Panc1 (cell line): ENCODE measurements at places on chromosomes 7 and 10. TPM values are rescaled to one million over a fixed set of nuclear protein-coding genes. Genes with fewer than 3 reads are reported as not detected.

The MSMB gene
- not detected for total RNA-seq

GRCh38 chr7:70405241-70405640, 726.7 kb upstream of the GALNT17 start:
- H3K36me3 ChIP-seq: no peaks in the 10 kb centered on the region
- DNase-seq: no peak
- no peak overlapping the region for H3K27ac ChIP-seq

- no peak for DNase-seq
- H3K36me3 ChIP-seq: no peaks in the 10 kb centered on the region
- H3K27ac ChIP-seq: no peak overlapping the region
- H3K27me3 ChIP-seq: no peaks in the 10 kb centered on the region
- H3K4me1 ChIP-seq: no peaks in the 10 kb centered on the region
Measured at GRCh38 chr7:78363866-78364265, 565.3 kb downstream of the PHTF2 start.

DNA sequence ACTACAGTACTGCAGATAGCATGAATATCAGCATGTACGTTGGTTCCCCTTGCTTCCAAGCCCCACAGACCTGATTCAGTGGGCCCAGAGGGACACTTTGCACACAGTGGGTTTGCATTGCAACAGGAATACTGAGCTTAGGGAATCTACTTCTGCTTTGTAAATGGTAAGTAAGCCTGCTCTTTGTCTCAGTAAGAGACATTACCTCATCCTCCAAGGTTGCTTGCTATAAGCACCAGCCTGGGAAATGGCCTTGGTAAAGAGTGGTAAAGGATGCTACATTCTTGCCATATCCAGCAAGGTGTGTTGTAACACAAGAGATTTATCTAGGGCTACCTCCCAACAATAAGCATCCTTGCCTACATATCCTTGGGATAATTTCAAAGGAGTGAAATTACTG, 730.5 kb downstream of the INHBA start:
- H3K4me3 ChIP-seq: no peak overlapping the region
- DNase-seq: no peak
- no peaks in the 10 kb centered on the region for H3K36me3 ChIP-seq
- H3K4me1 ChIP-seq: no peaks in the 10 kb centered on the region

DNA sequence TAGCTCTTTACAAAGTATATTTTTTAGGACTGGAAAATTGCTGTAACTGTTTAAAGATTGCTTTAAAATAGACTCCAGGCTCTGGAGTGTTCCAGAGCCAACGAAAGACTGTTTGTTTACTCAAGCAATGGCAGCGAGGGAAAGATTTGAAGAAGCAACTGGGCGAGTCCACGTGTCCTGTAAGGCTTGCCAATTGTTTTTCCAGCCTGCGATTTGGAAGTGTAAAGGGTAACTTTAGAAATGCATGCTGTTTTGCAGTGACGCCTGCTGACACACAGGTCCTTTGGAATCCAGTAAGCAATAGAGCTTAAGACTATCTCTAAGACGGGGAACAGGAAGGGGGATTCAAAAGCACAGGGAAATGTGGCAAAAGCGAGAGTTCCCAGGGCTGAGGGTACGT, 55.8 kb downstream of the TACC2 start:
- H3K27me3 ChIP-seq: no peaks in the 10 kb centered on the region
- H3K27ac ChIP-seq: peak overlapping the region; percentile 59
- peaks cover 16% of the 10 kb centered on the region for H3K4me1 ChIP-seq

The GSTK1 gene
- 100 TPM for total RNA-seq

- peak overlapping the region; percentile 88 for H3K27ac ChIP-seq
- peaks cover 10% of the 10 kb centered on the region for H3K36me3 ChIP-seq
- DNase-seq: no peak
- H3K27me3 ChIP-seq: no peaks in the 10 kb centered on the region
- H3K4me3 ChIP-seq: peak overlapping the region; percentile 91
Measured at GRCh38 chr10:12041766-12042408, 722 bp downstream of the UPF2 start.

DNA sequence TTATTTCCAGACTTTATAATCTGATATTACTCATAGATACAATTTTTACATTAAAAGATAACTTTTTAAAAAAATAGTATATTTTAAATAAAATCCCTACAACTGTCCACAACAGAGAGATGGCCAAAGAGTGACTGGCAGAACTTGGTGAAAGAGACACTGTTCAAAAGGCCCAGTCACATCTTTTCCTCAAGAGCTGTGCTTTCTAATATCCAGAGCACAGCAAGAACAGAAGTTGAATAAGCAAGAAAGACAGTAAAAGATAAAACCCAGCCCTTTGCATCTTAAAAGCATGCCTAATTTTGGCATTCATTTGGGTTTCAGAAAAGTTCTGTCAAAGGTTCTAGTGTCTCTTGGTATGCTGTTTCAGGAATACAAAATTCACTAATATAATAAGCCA, 6.9 kb downstream of the WASL start:
- H3K36me3 ChIP-seq: no peaks in the 10 kb centered on the region
- no peaks in the 10 kb centered on the region for H3K27me3 ChIP-seq
- no peak for DNase-seq
- H3K4me1 ChIP-seq: peaks cover 23% of the 10 kb centered on the region

DNA sequence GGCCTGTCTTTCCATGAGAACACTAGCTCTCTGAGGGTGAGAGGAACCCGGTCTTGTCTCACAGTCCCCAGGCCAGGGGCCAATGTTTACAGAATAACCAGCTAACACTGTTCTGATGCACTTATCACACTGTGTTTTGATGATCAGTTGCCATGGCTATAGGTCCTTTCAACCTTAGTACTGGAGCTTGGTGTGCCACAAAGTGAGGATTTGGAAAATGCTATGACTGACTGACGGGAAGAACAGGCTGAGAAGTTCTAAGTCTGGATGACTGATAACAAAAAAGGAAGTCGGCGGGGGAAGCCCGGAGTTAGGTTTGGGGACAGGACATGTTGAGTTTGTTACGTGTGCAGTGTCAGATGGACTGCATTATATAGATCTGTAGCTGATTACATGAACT, 141.8 kb downstream of the CTTNBP2 start:
- no peaks in the 10 kb centered on the region for H3K36me3 ChIP-seq
- H3K27ac ChIP-seq: no peak overlapping the region
- peaks cover 2% of the 10 kb centered on the region; the same call in 1 of the 2 replicates for H3K27me3 ChIP-seq
- no peak overlapping the region for H3K4me3 ChIP-seq
- no peaks in the 10 kb centered on the region for H3K4me1 ChIP-seq

GRCh38 chr10:61900829-61901792, at the start of gene ARID5B:
ARID5B (plus strand) TSS chr10:61901699; CDS start chr10:61901710, 11 bp downstream.
- peak within 1 kb of the TSS; percentile 100 for H3K27ac ChIP-seq
- H3K4me3 ChIP-seq: peak within 1 kb of the TSS; percentile 62
- no peaks in the 10 kb centered on the region; the same call in 1 of the 2 replicates for H3K36me3 ChIP-seq
- peaks cover 58% of the 10 kb centered on the region for H3K4me1 ChIP-seq

GRCh38 chr10:26359670-26360069, 78.5 kb upstream of the APBB1IP start:
- no peak overlapping the region for H3K27ac ChIP-seq
- no peak for DNase-seq
- no peaks in the 10 kb centered on the region for H3K4me1 ChIP-seq
- no peaks in the 10 kb centered on the region for H3K27me3 ChIP-seq

- no peak overlapping the region for H3K4me3 ChIP-seq
- H3K27ac ChIP-seq: no peak overlapping the region
- no peaks in the 10 kb centered on the region for H3K4me1 ChIP-seq
- no peak for DNase-seq
- H3K36me3 ChIP-seq: no peaks in the 10 kb centered on the region
Measured at GRCh38 chr7:47881256-47881655, 67.0 kb downstream of the PKD1L1 start.

GRCh38 chr7:3956949-3957348, 655.9 kb downstream of the SDK1 start:
- no peak overlapping the region for H3K4me3 ChIP-seq
- H3K27me3 ChIP-seq: no peaks in the 10 kb centered on the region
- DNase-seq: no peak
- H3K4me1 ChIP-seq: peaks cover 29% of the 10 kb centered on the region

The MYO1G gene
- 0.41 TPM for total RNA-seq

DNA sequence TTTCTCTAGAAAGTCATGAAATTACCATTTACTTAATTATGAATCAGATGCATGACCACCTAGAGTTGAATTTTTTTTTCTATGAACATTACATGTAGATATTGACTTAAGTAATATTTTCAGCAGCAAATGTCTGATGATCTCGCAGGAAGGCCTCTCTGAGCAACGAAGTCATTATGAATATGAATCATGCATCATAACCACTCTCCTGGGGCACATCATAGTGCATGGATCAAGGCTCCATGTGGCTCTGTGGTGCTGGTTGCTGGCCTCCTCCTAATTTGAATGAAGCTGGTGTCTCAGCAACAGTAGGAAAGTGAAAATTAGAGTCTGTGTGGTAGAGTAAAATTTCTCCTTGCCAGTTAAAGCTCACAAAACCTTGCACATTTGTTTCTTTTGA, 121.4 kb upstream of the INHBA start:
- H3K36me3 ChIP-seq: no peaks in the 10 kb centered on the region
- H3K27me3 ChIP-seq: no peaks in the 10 kb centered on the region
- DNase-seq: no peak
- no peak overlapping the region for H3K4me3 ChIP-seq
- no peaks in the 10 kb centered on the region for H3K4me1 ChIP-seq

DNA sequence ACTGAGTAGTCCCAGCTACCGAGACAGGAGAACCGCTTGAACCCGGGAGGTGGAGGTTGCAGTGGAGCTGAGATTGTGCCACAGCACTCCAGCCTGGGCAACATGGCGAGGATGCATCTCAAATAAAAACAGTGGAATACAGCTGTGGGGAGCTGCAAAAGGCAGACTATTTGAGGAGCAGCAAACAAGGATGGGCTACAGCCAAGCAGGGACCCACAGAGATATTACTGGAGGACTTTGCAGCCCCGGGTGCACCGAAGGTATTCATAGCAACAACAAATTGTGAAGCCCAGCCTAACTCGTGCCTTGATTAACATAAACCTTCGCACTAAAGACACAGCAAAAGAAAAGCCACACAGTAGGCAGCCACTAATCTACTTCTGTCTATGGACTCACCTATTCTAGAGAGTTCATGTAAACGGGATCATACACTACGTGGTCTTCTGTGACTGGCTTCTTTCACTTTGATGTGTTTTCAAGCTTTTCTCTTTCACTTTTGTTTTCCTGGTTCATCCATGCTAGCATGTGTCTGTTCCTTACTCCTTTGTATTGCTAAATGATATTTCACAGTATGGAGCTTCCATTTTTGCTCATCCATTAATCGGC, 34.0 kb downstream of the PODXL start:
- no peaks in the 10 kb centered on the region for H3K27me3 ChIP-seq
- no peak overlapping the region for H3K27ac ChIP-seq
- no peaks in the 10 kb centered on the region for H3K36me3 ChIP-seq
- no peaks in the 10 kb centered on the region for H3K4me1 ChIP-seq
- H3K4me3 ChIP-seq: no peak overlapping the region

DNA sequence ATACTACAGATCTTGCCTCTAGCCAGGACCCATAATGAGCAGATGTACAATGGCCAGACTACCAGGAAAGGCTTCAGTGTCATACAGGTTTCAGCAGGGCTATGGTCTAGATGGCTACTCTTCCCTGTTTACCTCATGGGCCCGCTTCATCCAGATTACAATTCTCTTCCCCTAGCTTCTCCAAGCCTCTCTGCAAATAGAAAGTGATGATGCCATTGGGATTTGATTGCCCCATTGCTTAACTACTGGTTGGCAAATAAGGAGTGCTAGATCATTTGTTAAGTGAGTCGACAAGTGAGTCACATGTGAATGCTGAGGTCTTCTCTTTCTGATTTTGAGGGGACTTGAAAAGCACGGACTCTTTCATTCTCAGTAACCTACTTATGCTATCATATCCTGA, 361.5 kb upstream of the LRRTM3 start:
- H3K4me3 ChIP-seq: no peak overlapping the region
- H3K27ac ChIP-seq: no peak overlapping the region
- no peaks in the 10 kb centered on the region for H3K4me1 ChIP-seq
- no peaks in the 10 kb centered on the region for H3K36me3 ChIP-seq

GRCh38 chr7:121081327-121081936, 92.9 kb downstream of the CPED1 start:
- no peaks in the 10 kb centered on the region for H3K36me3 ChIP-seq
- H3K4me3 ChIP-seq: no peak overlapping the region
- 0 out of 2 replicates have a peak, but pooled peaks cover 2% of the 10 kb centered on the region for H3K27me3 ChIP-seq

DNA sequence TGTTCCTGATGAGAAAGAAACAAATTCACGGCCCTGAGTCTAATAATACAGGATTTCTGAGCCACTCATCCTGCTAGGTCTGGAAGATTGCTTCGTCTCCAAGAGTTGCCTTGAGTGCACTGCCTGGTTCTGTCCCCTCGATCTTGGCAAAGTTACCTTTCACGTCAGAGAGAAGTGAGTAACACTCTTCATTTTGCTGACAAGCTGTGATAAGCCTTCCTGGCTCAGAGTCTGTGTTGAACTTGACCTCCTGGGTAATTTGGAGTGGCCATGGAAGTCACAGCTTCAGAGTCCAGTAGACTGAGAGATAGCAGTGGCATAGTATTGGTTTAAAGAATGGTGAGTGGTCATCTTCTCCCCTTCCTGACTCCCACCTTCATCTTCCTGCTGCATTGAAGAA, 64.7 kb upstream of the LRGUK start:
- no peak for DNase-seq
- H3K36me3 ChIP-seq: no peaks in the 10 kb centered on the region
- H3K4me1 ChIP-seq: no peaks in the 10 kb centered on the region
- H3K27me3 ChIP-seq: no peaks in the 10 kb centered on the region
- no peak overlapping the region for H3K27ac ChIP-seq

DNA sequence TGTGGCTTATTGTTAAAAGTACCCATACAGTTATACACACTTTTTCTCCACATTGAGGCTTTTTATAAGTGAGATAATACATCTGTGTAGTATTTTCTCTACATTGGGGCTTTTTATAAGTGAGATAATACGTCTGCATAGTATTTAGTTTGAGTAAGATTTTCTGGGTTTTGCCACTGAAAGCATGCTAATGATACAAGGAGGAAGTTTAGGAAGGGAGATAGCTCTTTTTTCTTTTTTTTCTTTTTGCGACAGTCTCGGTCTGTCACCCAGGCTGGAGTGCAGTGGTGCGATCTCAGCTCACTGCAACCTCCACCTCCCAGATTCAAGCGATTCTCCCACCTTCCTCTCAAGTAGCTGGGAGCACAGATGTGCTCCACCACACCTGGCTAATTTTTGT, 13.3 kb downstream of the FAM107B start:
- no peak for DNase-seq
- H3K36me3 ChIP-seq: no peaks in the 10 kb centered on the region
- no peaks in the 10 kb centered on the region for H3K4me1 ChIP-seq
- no peak overlapping the region for H3K4me3 ChIP-seq
- no peak overlapping the region for H3K27ac ChIP-seq
- no peaks in the 10 kb centered on the region for H3K27me3 ChIP-seq

The INA gene
- 0.08 TPM for total RNA-seq

The NPFFR1 gene
- total RNA-seq: 0.05 TPM

The UCMA gene
- total RNA-seq: not detected

- peaks cover 23% of the 10 kb centered on the region for H3K27me3 ChIP-seq
- H3K27ac ChIP-seq: no peak overlapping the region
- H3K4me3 ChIP-seq: no peak overlapping the region
- no peaks in the 10 kb centered on the region for H3K36me3 ChIP-seq
Measured at GRCh38 chr7:33921216-33921938, 16.0 kb downstream of the BMPER start.

The PODXL gene
- total RNA-seq: 32.3 TPM

GRCh38 chr10:114544045-114544659, 113.9 kb downstream of the ABLIM1 start:
- no peak for DNase-seq
- no peaks in the 10 kb centered on the region for H3K27me3 ChIP-seq
- no peaks in the 10 kb centered on the region; the same call in 1 of the 2 replicates for H3K4me1 ChIP-seq
- H3K27ac ChIP-seq: no peak overlapping the region
- peaks cover 8% of the 10 kb centered on the region for H3K36me3 ChIP-seq
